Osteoblast (primary cell): ENCODE measurements at places on chromosomes 11 and 22. TPM values are rescaled to one million over a fixed set of nuclear protein-coding genes. Genes with fewer than 3 reads are reported as not detected.

DNA sequence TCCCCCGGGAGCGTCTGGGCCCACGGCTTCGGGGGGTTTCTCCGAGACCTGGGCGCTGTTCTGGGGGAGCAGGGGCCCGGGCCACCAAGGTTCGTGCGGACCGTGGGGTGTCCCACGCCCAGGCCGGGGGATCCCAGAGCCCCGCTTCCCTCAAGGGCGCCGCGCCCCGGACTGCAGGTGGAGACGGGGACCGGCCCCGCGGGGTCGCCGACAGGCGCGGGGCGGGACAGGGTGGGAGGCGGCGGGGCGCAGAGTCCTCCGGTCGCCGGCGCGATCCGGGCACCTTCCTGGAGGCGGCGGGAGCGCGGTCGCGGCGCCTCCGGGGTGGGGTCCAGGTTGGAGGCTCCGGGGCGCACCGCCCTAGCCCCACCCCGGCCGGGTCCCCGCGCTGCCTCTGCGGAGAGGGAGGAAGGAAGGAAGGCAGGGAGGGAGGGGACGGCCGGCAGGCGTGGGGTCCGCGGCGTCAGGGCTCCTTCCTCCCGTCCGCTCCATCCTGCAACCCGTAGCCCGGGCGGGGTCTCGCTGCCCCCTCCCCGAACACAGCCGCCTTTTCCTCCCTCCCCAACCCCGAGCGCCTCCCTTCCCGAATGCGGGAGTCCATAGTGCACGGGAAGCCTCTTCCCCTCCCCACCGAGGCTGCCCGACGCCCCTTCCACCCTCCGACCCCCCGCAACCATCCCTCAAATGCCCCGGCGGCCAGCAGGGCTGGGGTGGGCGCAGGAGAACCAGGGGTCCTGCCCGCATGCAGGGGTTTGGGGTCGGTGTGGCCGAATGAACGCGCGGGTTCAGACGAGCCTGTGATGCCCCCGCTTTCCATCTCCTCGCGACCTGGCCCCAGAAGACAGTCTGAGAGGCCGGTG is 4.3 kb upstream of the ZBED4 start:
- H3K4me3 ChIP-seq, result no peak overlapping the region
- peaks cover 56% of the 10 kb centered on the region for H3K27me3 ChIP-seq
- H3K36me3 ChIP-seq, result no peaks in the 10 kb centered on the region
- no peaks in the 10 kb centered on the region for H3K4me1 ChIP-seq
- DNase-seq, result peak; percentile 85

The PAMR1 gene
- 49.9 and 60.7 TPM in 2 replicates for total RNA-seq

- DNase-seq, result no peak
- no peak overlapping the region for H3K27ac ChIP-seq
- no peaks in the 10 kb centered on the region for H3K27me3 ChIP-seq
- no peak overlapping the region for H3K4me3 ChIP-seq
- no peaks in the 10 kb centered on the region for H3K36me3 ChIP-seq
Measured at GRCh38 chr11:94586546-94586945, 19.4 kb downstream of the PIWIL4 start.

DNA sequence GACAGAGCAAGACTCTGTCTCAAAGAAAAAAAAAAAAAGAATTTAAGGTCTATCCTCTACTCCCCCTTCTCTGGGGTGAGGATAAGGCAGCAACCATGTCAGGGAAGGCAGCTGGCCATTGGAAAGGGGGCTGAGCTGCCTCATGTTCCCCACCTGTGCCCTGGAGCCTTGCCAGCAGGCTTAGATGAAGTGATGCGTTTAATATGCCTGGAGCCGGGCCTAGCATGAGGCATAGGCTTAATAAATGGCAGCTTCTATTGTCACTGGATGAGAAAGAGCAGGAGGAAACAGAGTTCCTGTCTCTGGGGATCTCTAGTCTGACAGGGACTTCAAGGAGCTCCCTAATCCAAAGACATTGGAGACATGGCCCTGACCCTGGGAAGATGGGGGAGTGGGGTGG is 3.2 kb upstream of the KCNE3 start:
- no peak for DNase-seq
- no peaks in the 10 kb centered on the region for H3K4me1 ChIP-seq
- H3K4me3 ChIP-seq, result no peak overlapping the region
- no peaks in the 10 kb centered on the region for H3K36me3 ChIP-seq
- no peak overlapping the region for H3K27ac ChIP-seq

GRCh38 chr22:31818481-31819392 is 64.9 kb downstream of the DEPDC5 start:
- peaks cover 50% of the 10 kb centered on the region for H3K36me3 ChIP-seq
- H3K27ac ChIP-seq, result no peak overlapping the region
- H3K27me3 ChIP-seq, result no peaks in the 10 kb centered on the region
- H3K4me3 ChIP-seq, result no peak overlapping the region
- H3K4me1 ChIP-seq, result peaks cover 10% of the 10 kb centered on the region

The SEPTIN3 gene
- total RNA-seq, result 0.29 and 0.36 TPM in 2 replicates

- no peaks in the 10 kb centered on the region for H3K36me3 ChIP-seq
- DNase-seq, result no peak
- no peak overlapping the region for H3K27ac ChIP-seq
- H3K4me1 ChIP-seq, result peaks cover 36% of the 10 kb centered on the region
Measured at GRCh38 chr22:36148411-36148810, 12.1 kb downstream of the APOL3 start.

The PTPN5 gene
- total RNA-seq, result not detected in 2 replicates

GRCh38 chr11:35292279-35292678 is 127.1 kb downstream of the SLC1A2 start:
- no peak overlapping the region for H3K27ac ChIP-seq
- H3K4me3 ChIP-seq, result no peak overlapping the region
- no peak for DNase-seq
- no peaks in the 10 kb centered on the region for H3K27me3 ChIP-seq
- peaks cover 23% of the 10 kb centered on the region for H3K4me1 ChIP-seq
